ENCODE measurements at places on chromosomes 16 and 17.
A peak's percentile ranks its signal among the peaks of the same experiment; 100 is the strongest.

GRCh38 chr17:10271106-10271562 is 72.7 kb upstream of the GAS7 start:
- no peak for DNase-seq

DNA sequence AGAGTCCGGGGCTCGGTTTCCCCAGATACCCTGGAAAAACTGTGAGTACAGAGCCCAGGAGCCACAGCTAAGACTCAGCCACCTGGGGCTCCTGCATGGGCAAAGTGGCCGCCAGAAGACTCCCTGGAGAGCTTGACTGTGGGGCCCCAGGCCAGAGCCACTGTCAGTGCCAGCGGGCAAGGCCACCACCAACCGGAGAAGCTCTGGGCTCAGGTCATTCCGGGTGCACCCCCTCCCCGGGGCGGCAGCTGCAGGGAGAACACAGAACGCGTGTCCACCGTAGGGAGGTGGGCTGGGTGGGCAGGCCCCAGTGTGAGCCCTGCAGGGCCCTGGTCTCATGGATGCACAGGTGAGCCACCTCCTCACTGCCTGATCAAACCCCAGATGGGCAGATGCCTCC is 22.3 kb upstream of the RBFOX3 start:
- no peak for DNase-seq

DNA sequence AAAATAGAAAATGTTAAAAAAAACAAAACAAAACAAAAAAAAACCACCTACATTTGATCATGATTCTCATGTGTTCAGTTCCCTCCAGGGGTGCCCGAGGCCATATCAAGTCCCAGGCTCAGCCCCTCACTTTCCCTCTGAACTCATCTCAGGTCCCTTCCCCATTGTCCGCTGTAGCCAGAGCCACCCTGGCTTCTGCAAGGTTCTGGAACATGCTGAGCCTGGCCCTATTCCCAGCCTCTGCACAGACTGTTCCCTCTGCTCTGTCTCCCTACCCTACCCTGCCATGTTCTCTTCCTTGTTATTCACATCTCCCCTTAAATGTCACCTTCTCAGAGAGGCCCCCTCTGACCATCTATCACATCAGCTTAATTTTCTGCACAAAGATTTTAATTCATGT is 46.9 kb downstream of the TK2 start:
- no peak for DNase-seq

DNA sequence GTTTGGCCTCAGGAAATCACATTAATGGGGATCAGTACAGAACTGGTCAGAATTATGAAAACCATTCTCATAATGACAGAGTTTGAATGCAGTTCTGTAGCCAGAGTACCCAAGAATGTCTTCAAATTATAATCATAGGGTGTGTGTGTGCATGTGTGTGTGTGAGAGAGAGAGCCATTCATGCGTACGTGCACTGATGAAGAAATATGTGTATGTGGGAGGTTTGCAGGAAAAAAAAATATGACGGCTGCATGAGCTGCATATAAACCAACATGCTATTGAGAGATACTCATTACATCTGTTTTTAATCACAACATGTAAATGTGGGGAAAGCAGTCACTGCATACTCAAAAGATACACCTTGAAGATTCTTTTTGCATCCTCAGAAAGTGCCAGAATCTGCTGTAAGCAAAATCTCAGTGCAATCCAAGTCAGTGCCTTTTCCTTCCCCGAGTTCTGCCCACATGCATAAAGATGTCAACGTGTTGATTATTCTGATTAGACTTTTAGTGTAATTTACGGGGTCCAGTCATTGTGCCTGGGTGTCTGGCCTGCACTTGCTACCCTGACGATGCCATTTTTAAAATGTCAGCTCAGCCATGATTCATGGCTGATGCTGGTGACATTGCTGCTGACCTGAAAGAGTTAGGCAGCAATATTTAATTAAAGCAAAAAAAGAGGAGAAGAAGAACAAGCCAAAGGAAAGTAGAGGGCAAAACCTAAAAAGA is 378.7 kb upstream of the ZFHX3 start:
- no peak for DNase-seq

DNA sequence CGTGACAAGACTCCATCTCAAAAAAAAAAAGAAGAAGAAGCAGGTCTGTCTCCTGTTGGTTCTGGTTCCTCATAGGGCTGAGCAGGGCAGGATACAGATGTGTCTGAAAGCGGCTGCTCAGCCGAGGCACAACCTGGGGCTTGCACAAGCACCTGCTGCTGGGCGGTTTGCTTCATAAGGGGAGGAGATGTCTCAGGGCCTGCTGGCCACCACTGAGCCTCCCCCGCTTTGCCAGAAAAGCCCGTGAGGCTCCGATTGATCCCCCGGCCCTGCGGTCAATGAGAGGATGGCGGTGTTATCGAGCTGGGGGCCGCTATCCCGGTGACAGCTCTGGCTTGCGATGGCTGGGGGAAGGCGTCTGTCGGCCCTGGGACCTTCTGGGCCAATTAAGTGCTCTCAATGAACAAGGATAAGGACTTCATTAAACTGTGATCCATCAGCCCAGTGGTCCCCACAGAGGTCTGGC is 162.0 kb downstream of the SDK2 start:
- no peak for DNase-seq

GRCh38 chr16:69831212-69832123 is 69.3 kb downstream of the WWP2 start:
- DNase-seq, result peak; percentile 23

- no peak for DNase-seq
These were observed at the start of gene MEFV for GRCh38 chr16:3256146-3256865. MEFV (minus strand) TSS chr16:3256633; CDS start chr16:3256587, 46 bp downstream.

- DNase-seq, result peak; percentile 4
These were observed 667.4 kb upstream of the SALL1 start for GRCh38 chr16:51818342-51818944.

- no peak for DNase-seq
These were observed 374.6 kb upstream of the ASIC2 start for GRCh38 chr17:33667671-33668070.

DNA sequence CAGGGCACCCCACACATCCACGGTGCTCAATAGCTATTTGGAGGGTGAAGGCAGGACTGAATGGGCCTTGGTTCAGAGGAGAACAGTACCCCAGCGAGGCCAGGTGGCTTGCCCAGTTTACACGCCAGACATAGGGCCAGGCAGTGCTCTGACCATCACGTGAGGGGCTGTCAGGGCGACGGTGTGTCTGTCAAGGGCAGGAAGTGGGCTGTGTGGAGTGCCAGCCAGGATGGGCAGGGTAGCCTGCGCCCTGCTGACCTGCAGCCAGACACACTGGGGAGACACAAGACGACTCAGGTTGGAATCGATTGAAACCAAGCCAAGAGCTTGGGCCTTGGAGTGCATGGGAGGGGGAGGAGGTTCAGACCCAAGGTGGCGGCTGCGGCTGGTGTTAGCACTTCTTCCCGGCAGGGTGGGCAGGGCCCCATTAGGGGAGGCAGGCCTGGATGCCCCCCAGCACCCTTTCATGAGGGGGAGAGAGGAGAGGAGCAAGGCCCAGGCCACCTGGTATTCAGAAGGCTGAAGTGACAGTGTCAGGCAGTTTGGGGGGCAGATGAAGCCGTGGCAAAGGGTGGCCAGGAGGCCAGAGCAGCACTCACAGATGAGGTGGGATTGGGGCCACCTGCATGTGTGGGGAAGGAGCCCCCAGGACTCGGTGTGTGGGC is 68.2 kb downstream of the SREBF1 start:
- no peak for DNase-seq

GRCh38 chr17:80774146-80774545 is 217.5 kb upstream of the CHMP6 start:
- DNase-seq, result no peak

DNA sequence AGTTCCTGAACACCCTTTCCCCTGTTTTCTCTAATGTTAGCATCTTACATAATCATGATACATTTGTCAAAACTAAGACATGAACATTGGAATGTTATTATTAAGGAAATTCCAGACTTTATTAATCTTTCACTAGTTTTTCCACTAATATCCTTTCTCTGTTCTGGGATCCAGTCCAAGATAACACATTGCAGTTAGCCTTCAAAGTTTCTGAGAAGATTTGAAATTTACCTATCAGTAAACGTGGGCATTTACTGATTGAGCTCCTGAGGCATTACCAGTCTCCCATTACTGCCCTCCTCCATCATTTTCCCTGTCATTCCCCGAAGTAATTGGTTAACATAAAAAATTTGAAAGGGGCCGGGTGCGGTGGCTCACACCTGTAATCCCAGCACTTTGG is 5.7 kb upstream of the CD300LG start:
- DNase-seq, result no peak

- DNase-seq, result peak; percentile 32
These were observed 761 bp downstream of the GAN start for GRCh38 chr16:81315271-81316175.

- no peak for DNase-seq
These were observed 17.9 kb downstream of the CASKIN1 start for GRCh38 chr16:2178321-2179106.

- DNase-seq, result peak; percentile 49
These were observed at the start of gene IGFBP4 for GRCh38 chr17:40443196-40443987. IGFBP4 (plus strand) TSS chr17:40443450; CDS start chr17:40443736, 286 bp downstream.

GRCh38 chr16:19269098-19269497 is 16.4 kb upstream of the CLEC19A start:
- DNase-seq, result no peak

DNA sequence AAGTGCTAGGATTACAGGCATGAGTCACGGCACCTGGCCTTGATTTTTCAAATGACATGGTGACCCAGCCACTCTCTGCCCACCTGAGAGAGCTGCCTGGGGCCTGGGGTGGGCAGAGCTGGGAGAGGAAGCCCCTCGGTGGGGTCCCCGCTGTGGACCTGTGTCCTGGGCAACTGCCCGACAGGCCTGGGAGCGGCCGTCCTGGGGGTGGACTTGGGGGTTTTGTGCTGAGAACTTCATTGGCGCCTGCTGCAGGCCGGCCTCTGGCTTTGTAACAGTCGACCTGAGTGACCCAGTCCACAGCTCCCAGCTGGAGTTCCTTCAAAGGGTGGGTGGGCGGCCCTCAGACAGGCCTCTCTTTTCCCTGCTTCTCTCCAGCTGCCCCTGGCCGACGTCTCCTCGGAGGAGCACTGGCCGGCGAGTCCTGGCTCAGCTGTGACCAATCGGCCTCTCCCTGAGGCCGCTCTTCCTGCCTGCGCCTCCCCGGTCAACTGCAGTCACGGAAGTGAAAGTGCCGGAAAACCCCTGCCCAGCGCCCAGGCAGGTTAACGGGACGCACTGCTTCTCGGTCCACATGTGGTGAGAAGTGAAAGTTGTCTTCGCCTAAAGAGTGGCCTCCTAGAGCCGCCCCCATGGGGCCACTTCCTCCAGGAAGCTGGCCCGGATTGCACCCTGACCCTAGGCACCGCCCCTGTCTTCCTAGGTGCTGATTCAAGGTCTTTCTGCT is 5.5 kb downstream of the CBFA2T3 start:
- DNase-seq, result no peak

DNA sequence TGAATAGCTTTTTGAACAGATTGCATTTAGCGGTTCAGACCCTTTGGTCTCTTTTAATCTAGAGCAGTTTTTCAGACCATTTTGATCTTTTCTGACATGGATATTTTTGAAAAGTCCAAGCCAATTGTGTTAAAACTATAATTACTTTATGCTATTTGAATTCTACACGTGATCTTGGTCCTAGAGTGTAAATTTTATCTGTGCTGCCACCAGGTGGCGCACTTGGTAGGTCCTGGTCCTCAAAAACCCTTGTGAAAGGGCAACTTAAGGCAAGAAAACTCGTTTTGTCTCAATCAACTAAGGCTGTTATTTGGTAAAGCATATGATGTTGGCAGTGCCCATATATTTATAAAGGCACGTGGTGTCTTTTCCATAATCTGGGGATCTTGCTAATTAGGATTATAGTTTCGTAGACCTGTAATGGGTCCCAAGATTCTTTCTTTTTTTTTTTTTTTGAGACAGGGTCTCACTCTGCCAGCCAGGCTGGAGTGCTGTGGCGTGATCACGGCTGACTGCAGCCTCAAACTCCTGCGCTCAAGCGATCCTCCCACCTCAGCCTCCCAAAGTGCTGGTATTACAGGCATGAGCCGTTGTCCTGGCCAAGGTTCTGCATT is 43.9 kb upstream of the TEX2 start:
- peak; percentile 29 for DNase-seq

DNA sequence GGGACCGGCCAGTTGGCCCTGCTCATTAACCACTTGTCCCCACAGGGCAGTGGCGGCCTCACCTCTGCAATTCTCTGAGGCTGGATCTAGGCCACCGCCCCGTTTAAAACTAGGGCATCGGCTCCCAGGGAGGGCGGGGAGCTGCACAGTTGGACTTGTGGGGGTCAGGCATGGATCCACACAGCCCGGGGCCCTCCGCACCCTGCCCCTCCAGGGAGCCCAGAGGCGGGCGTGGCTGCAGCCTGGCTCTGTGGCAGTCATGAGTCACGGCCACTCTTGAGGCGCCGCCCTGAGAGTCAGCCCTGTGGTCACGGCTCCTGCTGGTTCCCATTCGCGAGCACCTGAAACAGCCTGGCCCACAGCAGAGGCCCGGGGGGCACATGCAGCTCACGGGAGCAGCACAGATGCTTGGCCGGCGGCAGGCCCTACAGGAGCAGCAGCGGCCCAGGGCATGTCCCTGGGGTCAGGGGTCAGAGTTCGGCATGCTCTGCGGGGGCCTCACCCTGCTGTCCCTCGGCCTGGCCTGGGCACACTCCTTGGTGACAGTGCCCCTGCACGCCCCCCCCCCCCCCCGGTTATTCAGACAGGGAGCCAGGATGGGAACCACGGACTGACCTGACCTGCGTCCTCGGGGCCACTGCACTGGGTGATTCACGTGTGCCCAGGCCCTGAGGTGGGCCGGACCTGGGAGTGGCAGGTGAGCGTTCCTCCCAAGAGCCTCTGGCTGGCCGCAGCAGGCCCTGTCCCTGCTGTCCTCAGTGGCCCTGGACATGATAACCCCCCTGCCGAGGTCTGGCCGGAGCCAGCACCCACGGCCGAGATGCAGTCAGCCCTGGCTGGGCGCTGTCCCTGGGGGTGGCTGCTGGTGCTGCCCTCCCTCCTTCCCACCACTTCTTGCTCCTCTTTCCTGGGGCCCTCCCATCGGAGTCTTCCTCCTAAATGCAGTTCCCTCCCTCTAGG is 8.2 kb downstream of the CAPN15 start:
- DNase-seq, result peak; percentile 65

Measured in astrocyte (in vitro differentiated cells and primary cell).